ENCODE measurements at places on chromosomes 1 and 21.

DNA sequence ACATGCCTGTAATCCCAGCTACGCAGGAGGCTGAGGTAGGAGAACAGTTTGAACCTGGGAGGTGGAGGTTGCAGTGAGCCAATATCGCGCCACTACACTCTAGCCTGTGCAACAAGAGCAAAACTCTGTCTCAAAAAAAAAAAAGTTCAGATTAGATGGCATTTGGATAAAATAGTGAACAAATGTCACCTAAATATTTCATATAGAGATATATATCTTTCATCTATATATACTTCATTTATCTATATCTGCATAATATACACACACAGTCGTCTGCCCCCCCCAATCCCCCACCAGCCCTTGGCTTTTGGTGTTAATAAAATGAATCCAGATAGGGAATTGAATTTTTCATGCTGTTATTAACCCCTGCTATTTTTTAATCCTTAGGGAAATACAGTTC lies 5.0 kb downstream of the PPP1R15B start:
- DNase-seq, result no peak

DNA sequence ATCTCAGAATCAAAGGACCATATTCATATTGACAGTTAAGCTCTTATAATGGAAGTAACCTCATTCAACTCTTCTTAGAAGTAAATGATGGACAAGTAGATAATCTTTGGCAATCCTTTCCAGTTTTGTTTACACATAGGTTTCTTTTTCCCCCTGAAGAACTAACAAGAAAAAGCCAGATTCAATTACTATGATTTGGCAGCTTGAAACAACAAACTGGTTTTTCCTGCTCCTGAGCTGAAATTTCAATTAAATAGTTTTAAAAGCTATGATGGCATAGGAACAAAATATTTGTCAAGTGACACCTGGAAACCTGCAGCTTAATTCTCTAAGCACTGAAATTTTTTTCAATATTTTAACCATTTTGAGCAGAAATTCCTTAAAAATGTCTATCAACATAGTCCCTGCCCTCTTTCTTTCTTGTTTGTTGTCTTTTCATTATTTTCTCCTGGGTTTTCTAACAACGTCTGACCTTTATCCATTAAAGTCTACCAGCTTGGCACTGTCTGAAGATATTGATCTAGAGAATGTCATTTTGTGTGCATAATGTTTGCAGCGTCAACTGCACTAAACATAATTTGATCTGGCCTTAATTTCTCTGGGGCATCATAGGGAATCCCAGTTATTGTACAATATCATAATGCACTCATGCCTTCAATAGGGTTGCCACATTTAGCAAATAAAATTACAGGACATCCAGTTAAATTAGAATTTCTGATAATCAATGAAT lies 4.0 kb upstream of the SLC35A3 start:
- DNase-seq, result no peak

- DNase-seq, result no peak
Observed at GRCh38 chr1:244192325-244192724, 141.2 kb downstream of the ZBTB18 start.

DNA sequence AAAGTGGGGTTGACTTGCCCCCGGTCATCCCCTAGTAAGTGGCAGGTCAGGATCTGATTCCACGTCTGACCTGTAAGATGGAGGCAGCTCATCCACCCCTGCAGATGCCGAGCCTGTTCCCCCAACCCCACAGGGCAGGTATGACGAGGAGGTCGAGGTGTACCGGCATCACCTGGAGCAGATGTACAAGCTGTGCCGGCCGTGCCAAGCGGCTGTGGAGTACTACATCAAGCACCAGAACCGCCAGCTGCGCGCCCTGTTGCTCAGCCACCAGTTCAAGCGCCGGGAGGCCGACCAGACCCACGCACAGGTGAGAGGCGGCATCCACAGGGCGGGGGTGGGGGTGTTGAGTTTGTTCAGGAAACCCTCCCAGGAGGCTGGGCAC lies 9.6 kb downstream of the TMEM201 start:
- DNase-seq, result no peak

DNA sequence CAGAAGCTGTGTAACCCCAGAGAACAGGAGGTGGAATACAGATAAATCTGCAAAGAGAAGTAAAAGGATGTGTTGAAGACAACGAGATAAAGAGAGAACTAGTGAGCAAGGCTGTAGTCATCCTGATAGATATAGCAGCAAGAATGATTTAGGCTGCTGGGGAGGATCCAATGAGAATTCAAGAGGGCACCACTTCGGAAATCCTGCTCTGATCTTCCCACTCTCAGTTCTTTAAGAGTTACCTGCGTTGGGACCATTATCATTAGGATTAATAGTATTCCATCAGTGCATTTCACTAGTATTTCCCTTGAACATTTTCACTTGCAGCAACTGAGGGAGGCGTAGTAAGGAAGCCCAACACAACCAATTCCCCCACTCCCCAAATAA lies at the start of gene BRINP3:
Gene BRINP3, minus strand, starts transcription at position 103 of the 387 bp plus-strand sequence.
- DNase-seq, result no peak

DNA sequence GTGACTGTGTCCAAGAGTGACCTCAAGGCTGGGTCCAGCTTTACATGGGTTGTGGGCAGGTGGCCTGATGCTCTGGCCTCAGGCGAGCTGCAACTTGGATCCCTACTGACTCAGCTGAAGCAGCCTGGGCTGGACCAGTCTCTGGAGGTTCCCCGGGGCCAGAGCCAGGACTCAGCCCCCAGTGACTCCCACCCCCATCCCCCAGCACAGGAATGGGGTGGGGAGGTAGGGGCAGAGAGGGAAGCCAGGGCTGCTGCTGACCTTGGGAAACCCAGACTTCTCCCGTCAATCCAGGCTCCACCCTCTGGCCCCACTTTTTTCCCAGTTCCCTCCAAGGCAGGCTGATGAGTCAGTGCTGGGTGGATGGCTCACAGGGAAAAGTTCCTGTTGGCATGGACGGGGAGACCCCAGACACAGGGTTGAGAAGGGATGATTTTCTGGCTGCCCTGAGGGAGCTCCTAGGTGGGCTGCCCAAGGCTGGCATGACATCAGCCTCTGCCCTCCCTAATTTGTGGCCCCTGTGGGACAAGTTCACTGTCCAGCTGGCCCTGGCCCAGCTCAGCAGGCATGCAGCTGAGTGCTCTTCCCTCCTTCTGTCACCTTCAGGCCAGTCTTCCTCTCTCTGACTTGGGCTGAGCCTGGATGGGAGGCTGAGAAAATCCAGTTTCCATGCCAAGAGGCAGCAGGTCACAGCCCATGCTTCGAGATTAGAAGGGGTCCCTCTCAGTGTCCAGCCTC lies 2.2 kb downstream of the ZC3H12A start:
- no peak for DNase-seq

- peak; percentile 72 for DNase-seq
Observed at GRCh38 chr1:244918421-244919319, 54.3 kb upstream of the HNRNPU start.

- DNase-seq, result no peak
Observed at GRCh38 chr1:177790566-177790965, 179.3 kb downstream of the SEC16B start.

- no peak for DNase-seq
Observed at GRCh38 chr1:183832459-183832858, 27.5 kb downstream of the RGL1 start.

DNA sequence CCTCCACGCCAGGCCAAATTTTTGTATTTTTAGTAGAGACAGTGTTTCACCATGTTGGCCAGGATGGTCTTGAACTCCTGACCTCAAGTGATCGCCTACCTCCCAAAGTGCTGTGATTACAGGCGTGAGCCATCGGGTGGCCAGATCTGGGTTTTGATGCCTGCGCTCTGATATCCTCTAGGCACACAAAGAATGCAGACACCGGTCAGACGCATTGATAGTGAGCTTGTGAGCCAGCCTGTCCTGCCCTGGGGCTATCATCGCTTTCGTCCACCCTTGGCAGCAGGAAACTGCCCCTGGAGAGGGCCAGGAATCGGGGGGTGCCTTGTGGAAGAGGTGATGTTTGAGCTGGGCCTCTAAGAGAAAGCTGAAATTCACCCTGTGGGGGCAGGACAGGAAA lies 4.0 kb downstream of the FBLIM1 start:
- DNase-seq, result no peak

DNA sequence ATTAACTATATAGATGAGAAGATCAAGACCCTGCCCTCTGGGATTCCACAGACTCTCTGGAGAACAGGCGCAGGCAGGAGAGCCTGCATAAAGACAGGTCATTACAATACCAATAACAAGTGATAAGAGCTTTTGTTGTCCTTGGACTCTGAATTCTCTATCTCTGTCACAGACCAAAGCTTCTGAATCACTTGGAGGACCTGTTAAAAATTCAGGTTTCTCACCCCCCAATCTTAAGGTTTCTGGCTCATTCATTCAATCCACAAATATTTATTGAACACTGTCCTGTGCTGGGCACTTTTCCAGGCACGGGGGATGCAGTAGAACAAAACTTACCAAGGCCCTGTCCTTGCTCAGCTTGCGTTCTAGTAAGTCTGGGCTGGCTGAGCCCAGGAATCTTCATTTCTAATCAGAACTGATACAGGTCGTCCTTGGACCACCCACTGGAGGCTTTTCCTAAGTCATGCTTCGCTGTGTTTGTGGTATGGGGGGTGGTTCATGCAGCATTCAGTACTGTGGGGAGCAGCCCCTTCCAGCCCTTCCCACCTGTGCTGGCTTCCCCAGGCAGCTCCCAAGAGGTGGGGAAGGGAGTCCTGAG lies 1.4 kb downstream of the EFNA4 start:
- no peak for DNase-seq

- no peak for DNase-seq
Observed at GRCh38 chr1:187794561-187794960, 965.8 kb downstream of the PLA2G4A start.

DNA sequence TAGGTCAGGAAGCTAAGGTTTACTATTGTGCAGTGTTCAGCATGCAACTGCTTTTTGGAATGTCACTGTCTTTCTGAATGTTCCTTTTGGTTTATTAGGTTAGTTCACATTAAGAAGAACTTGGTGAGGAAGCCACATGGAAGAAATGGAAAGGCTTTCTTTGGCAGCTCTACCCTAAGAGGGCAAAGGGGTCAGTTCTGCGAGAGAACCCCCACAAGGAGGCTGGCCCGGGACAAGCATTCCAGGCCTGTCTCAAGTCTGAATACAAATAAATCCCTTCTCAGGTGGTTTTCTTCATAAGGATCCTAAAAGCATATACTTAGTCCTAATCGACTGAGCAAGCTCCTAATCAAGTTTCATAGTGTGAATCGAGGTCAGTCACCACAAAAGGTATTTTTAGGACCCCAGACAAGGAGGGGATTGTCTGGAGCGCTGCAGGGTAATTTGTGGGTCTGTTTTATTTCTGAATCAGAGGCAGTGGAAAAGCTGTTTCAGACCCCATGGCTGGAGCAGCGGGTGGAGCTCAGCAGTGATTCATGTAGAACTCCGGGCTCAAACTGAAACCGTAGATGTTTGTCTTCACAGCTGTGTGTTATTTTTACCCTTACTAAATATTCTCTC lies 63.3 kb downstream of the ERG start:
- DNase-seq, result peak; percentile 41

All from WERI-Rb-1 (cell line).